ENCODE measurements at places on chromosomes 2 and 18.

- no peak for DNase-seq
Observed at GRCh38 chr2:30871980-30872789, 64.9 kb upstream of the CAPN13 start.

GRCh38 chr2:40168546-40168945, 283.3 kb downstream of the SLC8A1 start:
- DNase-seq, result no peak

- DNase-seq, result peak; percentile 59
Observed at GRCh38 chr2:105248316-105249070, 7.0 kb downstream of the GPR45 start.

DNA sequence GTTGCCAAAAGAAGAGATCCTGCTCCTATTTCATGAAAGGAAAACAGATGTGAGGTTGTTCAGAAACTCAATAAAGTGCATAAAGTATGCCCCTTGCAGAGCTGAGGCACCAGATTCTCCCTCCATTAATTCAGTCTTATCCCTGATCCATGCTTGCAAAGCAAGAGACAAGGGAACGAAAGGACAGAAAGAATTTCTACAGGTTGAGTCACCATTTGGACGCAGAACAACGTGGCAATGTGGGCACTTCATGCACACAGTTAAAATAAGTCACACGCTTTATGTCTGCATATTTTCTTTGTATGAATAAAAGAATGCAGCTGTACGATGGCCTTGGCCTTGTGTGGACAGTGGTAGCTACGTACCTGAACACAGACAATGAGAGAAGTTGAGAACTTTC, 321.7 kb upstream of the REV1 start:
- peak; percentile 82 for DNase-seq

DNA sequence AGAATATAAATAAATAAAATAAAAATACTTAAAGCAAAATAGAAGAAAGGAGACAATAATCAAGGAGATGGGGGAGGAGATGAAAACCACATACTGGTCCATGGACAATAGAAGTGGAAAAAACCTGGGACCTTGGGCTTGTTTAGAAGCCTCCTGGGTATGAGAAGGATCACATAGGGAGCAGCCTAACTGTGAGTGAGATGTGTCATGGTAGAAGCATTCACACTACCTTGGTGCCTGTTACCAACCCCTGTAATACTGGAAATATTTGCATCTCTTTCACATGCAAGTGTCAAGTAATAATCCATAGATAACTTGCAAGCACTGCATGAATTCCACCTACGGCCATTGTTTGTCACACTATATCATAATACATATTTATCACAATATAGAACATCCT, 23.2 kb upstream of the RNF103 start:
- DNase-seq, result no peak

- DNase-seq, result peak; percentile 85
Observed at GRCh38 chr2:12766421-12766879, 49.7 kb downstream of the TRIB2 start.

DNA sequence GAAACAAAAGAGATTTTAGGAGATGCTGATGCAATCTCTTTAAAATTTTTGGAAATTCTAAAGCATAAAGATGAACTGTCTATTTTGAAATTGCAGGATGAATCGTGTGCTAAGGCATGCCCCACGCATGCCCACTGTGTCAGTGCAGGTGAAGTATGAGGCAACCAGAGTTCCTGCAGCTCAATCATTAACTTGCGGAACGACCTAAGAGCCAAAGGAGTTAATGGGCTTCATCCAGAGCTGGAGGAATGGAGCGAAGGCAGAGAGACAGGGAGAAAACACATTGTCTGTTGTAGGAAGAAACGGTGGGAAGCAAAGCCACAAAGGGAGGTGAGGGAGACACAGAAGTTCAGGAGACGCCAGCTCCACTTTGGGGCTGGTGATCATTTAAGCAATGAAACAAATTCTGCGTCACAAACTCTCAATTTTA, 265.2 kb downstream of the CCDC85A start:
- no peak for DNase-seq

- no peak for DNase-seq
Observed at GRCh38 chr2:203720915-203721672, 14.7 kb downstream of the CD28 start.

DNA sequence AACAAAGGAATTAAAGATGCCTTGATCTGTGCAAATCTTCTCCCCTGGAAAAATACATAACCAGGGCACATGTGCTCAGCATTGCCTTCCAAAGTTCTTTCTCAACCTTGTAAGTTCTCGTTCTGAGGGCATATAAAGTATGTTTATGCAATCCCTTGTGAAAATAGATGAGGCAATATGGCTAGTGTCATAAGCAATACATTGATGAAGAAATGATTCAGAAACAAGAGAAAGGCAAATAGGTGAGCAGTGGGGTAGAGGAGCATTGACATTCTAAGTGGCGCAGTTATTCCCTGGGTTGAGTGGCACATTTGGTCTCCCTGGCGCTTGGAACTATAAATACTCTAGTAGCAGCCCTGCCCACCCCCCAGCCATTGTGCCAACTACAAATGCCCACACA, 57.4 kb upstream of the PGAP1 start:
- DNase-seq, result peak; percentile 23

DNA sequence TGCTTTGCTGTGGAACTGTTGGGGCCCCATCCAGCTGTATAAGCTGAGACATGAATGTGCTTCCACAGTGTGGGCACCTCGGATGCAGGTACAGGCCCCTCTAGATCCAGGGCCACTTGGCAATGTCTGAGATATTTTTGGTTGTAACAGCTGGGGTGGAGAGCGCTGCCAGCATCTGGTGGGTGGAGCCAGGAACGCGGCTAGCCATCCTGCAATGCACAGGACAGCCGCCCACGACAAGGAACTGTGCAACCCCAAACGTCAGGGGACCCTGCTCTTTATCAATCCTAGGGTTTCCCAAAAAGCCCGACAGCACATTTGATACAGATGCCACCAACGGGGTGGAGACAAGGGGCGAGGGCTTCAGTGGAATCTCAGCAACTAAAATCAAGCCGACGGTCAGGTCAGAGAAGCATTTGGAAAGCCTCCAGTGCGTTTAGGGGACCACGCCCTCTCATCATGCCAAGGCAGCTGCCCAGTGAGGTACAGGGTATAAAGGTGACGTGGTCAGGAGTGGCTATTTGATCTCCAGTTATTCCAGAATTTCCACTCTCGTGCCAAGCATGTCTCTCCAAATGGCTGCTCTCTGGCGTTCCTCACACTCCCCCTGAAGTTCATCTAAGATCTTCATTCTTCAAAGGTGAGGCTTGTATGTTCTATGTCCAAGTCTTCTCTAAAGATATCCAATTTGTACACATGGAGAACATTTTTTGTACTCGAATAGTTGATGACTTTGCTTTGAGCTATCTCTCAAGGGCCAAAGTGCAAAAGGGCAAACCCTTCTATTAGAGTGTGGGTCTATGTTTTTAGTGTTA, 55.7 kb downstream of the LRRFIP1 start:
- DNase-seq, result no peak

GRCh38 chr18:63844254-63844653, 43.3 kb upstream of the SERPINB2 start:
- peak; percentile 50 for DNase-seq

DNA sequence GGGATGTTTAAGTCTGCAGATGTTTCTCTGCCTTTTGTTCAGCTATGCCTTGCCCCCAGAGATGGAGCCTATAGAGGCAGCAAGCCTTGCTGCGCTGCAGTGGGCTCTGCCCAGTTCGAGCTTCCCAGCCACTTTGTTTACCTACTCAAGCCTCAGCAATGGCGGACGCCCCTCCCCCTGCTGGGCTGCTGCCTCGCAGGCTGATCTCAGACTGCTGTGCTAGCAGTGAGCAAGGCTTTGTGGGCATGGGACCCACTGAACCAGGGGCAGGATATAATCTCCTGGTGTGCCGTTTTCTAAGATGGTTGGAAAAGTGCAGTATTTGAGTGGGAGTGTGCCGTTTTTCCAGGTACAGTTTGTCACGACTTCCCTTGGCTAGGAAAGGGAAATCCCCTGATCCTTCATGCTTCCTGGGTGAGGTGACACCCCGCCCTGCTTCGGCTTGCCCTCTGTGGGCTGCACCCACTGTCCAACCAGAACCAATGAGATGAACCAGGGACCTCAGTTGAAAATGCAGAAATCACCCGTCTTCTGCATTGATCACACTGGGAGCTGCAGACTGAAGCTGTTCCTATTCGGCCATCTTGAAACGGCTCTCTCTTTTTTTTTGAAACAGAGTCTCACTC, 27.6 kb upstream of the ADAM23 start:
- no peak for DNase-seq

GRCh38 chr18:9835825-9836224, 49.9 kb upstream of the TXNDC2 start:
- peak; percentile 45 for DNase-seq

DNA sequence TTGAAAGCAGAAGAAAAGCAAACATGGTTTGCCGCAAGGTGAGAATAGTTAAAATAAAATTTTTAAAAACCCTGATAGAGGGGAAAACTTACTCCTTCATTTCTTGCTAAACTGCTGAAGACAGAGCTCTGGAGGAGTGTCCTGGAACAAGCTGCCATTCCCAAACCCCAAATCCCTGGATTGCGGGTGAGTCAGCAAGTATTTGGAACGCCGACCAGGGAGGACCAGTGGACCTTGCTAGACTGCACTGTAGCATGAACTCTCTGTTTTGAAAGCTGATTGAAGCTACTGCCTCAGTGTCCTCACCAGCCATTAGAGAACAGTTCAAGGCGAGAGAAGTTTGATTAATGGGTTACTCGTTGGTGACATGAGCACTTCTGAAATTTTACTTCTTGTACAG, 99.4 kb upstream of the RASGRP3 start:
- DNase-seq, result peak; percentile 49

DNA sequence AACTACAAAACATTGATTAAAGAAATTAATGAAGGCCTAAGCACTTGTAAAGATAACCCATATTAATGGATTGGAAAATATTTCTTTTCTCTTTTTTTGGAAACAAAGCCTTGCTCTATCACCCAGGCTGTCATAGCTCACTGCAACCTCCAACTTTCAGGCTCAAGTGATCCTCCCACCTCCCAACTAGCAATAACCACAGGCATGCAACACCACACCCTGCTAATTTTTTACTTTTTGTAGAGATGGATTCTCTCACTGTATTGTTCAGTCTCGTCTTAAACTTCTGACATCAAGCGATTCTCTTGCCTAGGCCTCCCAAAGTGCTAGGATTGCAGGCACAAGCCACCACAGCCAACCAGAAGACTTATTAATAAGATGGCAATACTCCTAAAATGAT, 73.4 kb upstream of the NDUFV2 start:
- DNase-seq, result peak; percentile 13

GRCh38 chr2:31992025-31992579, 18.7 kb downstream of the MEMO1 start:
- DNase-seq, result no peak

DNA sequence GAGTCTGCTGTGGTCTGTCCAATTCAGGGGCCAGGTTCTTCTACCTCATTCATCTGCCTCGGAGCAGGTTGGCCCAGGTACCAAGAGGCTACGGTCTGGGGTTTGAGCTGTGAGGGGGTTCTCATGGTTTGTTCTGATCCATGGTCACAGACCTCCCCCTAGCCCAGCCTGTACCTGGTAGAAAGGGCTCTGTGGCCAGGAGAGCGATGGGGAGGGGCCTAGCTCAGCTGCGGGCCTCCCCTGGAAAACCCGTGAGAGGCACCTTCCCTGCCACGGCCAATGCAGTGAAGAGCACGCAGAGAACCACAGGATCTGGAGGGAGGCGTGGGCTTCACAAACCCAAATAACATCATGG, 19.6 kb upstream of the ALLC start:
- no peak for DNase-seq

DNA sequence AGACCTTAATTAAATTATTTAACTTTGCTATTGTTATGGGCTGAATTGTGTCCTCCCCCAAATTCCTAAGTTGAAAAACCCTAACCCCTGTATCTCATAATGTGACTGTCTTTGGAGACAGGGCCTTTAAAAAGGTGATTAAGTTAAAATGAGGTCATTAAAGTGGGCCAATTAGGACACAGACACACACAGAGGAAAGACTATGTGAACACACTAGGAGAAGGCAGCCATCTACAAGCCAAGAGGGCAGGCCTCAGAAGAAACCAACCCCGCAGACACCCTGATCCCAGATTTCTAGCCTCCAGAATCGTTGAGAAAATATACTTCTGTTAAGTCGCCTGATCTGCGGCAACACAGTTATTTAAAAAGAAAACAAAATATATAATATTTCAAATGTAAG, 6.4 kb downstream of the STK17B start:
- no peak for DNase-seq

DNA sequence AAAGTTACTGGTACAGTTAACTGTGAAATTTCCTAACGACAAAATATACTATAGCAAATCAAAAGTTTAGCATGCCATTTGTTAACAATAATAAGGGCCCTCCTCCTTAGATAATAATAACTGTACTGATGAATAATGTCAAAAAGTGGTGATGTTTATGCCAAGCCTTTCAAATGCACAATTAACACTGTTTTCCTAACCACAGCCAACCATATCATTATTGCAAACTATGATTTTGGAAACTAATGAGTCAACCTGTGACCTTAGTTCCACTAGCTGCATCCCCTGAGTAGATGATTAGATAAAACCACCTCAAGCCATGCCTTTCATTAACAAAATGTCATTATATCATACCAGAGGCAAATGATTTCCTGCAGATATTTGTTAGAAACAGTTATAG, 25.1 kb upstream of the GPR75 start:
- DNase-seq, result no peak

GRCh38 chr2:173590276-173590861, 235.7 kb downstream of the CDCA7 start:
- peak; percentile 97 for DNase-seq

GRCh38 chr2:238841542-238842164, 6.2 kb upstream of the TWIST2 start:
- peak; percentile 79 for DNase-seq

GRCh38 chr2:200901459-200902072, 12.4 kb downstream of the NIF3L1 start:
- DNase-seq, result peak; percentile 87
